ENCODE measurements at places on chromosomes 1 and 21.

DNA sequence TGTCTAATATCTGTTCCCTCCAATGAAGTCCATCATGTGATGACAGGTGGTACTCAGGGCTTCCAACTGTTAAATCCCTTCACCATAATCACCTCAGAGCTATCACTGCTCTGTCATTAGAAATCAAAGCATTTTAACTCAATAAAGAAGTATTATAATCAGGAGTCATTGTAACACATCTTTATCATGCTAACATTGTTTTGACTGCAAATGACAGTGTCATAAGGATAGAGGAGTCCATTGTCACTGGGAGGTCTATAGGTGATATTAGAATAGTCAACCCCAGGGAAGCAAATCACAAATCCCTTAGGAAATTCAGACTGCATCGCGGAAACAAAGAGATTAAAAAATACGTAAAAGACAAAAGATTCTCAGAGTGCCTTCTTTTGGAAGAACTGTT lies 30.8 kb downstream of the LRRC53 start:
- DNase-seq = no peak

- DNase-seq = no peak
Measured at GRCh38 chr1:24925963-24926362, 4.1 kb downstream of the RUNX3 start.

DNA sequence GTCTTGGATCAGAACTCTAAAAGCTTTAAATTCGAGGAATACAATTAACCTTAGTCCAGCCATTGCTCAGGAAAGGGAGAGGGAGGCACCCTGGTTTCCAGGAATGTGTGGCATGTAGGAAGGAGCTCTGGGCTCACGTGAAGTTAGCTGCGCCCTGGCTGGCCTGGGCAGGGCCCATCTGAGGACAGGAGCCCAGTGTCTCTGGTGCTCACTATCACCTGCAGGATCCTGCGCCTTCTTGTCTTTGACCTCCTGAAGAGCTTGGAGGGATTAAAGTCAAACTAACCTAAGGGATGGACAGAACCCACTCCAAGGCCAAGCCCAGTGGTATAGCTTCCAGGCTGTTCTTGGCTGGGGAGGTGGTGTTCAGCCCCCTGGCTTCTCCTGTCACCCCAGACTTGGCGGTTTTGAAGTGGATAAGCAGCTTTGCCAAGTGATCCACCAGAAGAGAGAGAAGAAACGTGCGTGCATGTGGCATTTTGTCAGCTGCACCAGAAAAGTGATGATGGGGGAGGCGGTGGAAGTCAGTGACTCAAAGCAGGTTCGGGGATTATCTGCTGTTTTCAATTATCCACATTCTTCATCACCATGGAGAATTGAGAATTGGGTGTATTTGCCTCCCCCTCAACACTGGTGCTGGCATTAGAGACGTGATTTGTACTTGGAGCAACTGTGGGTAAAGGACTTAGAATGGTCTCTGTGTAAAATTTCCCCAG lies 11.9 kb upstream of the KCNN3 start:
- no peak for DNase-seq

GRCh38 chr1:25990702-25991395 lies 7.0 kb downstream of the PAFAH2 start:
- no peak for DNase-seq

GRCh38 chr1:14511796-14512585 lies 86.5 kb upstream of the KAZN start:
- DNase-seq = no peak

- DNase-seq = no peak
Measured at GRCh38 chr1:244614879-244615278, 38.0 kb upstream of the DESI2 start.

DNA sequence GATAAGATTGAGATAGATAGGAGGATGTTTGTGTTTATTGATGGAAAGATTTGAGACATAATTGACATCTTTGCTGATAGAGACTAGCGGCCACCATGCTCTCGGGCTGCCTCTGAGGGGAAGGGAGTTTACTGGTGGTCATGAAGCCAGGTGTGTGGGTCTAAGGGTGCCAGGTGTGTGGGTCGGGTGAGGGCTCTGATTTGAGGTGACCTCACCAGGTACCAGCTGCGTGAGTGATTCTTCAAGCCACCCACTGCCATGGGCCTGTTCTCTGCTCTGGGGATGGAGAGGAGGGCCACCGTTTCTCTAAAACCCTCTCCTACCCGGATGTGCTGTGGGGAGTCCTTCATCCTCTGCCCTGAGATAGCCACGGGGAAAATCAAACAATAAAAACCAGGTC lies 3.2 kb downstream of the UBASH3A start:
- no peak for DNase-seq

DNA sequence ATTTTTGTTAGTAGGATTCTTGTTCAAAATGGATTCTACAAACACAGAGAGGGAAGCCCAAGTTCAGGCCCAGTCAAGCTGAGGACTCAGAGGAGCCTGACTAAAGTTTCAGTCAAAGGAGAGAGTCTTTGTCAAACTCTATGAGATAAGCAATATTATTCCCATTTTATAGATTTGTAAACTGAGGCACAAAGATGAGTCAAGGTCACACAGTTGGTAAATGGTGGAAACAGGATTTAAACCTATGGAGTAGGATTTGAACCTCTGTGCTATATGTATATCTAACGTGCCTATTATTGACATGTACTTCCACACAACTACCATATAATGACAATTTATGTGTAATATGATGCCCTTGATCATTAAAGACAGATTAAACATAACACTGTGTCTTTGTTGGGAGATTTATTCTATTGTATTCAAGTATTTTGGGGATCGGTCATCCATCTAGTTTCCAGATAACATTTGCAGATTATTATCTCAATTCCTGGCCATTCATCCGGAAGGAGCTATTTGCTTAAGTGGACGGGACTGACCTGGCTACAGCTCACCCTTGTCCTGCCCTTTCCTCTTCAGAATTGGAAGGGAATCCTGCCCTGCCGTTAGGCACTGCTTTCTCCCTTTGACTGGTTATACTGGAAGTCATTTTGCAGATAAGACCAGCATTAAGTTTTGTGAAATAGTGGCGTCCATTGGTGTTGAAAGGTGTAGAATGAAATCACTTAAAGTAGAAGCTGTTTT lies 86.1 kb upstream of the LMO4 start:
- DNase-seq = no peak

- no peak for DNase-seq
Measured at GRCh38 chr1:93598396-93598795, 83.2 kb downstream of the BCAR3 start.

DNA sequence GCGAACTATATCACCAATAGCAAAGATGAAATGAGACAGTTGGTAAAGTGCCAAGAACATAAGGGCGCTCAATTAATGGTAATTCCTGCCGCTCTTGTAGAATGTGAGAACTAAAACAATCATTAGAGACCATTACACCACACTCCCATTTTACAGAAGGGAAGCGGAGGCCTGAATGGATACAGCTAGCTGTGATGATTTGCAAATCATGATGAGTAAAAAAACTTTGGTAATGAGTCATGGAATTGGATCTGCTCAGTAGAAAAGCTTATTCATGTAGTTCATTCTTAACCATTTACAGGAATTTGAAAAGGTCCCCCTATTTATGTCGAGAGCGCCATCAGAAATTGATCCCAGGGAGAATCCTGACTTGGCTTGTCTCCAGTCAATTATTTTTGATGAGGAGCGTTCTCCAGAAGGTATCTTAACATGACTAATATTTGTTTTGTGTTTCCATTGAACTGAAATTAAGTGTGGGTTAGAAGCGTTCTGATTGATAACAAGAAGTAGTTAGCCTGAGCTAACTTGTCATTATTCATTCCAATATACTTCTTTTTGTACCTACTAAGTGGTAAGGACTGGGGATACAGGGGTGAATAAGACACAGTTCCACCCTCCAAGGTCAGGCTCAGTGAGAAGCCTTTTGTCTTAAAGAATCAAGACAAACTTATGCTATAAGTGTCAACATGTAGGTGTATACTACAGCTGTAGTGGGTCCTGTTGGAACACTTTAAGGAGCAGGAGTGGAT lies 812 bp downstream of the TTC4 start:
- no peak for DNase-seq

DNA sequence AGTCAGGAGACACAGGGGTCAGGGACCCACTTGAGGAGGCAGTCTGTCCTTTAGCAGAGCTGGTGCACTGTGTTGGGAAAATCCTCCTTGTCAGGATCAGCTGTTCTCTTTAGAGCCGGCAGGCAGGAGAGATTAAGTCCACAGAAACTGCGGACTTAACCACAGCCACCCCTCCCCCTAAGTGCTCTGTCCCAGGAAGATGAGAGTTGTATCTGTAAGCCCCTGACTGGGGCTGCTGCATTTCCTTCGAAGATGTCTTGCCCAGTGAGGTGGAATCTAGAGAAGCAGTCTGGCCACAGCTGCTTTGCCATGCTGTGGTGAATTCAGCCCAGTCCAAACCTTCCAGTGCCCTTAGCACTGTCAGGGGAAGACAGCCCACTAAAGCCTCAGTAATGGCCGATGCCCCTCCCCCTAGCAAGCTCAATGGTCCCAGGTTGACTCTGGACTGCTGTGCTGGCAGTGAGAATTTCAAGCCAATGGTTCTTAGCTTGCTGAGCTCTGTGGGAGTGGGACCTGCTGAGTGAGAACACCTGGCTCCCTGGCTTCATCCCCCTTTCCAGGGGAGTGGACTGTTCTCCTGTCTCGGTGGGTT lies 172.8 kb downstream of the ST6GALNAC3 start:
- DNase-seq = no peak

DNA sequence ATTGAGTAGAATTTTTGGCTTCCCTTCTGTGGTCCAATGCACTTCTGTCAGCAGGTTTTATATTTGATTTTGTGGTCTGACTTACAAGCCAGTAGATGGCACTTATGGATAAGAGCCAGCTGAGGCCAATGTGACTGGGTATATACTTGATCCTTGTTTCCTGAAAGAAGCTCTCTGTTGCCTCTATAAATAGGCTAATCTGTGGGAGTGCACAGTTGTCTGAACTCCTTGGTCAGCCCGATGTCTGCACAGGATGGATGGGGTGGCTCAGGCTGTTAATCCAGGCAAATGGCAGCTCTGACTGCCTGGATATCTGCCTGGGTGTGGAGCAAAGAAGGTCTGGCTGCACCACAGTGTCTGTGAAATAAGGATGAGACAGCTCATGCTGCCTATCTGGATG lies 1183.7 kb upstream of the PRMT6 start:
- DNase-seq = no peak

GRCh38 chr1:68459796-68460195 lies 10.0 kb upstream of the RPE65 start:
- no peak for DNase-seq

DNA sequence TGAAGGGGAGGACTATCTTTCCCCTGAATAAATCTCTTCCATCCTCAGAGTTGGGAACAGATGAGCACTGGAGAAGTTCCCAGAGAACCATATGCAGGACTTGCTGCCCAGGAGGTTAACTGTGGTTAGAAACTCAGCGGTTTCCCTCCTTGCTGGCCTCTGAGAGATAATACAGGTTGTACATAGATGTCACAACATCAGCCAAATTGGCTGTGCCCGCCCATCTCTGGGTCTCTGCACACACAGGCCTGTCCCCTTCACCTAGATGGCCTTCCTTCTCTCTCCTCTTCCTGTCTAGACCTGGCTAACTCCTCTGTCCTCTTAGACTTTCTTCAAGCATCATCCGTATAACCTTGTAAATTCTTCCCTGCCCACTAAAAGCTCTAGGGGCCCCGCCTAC lies 5.7 kb downstream of the RGS5 start:
- DNase-seq = no peak

- DNase-seq = no peak
Measured at GRCh38 chr1:246063013-246063616, 444.0 kb downstream of the SMYD3 start.

DNA sequence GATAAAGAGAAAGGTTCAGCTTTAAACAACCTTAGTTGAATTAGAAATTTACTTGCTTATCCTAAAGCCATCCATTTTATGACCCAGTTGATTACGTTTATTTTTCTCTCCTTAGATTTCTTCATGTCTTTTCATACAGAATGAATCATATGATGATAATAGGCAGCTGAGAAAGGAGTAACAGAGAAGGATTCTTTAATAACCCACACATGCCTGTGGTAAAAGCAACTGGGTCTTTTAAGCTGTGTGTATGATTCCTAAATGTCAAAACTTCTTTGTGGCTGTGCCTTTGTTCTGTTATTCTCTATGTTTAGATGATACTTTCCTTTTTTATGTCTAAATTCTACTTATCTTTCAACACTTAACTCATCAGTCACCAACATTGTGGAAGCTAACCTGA lies 626.5 kb downstream of the NCAM2 start:
- no peak for DNase-seq

DNA sequence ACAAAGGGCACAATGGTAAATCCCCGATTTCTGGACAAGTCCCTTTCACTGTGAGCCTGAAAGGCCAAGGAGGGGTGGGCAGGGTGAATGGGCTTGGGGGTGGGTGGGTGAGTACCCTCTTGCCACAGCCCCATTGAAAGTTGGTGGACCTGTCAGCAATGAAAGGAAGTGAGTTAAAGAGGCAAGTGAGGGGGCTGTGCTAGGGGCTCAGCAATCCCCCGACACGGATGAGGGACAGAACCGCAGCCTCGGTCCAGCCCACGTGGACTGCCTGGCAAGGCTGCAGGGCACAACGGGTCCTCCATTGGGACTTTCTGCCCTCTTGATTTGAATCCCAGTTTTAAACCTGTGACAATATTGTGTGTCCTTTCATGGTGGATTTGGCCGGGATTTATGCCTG lies 255.3 kb downstream of the FOXD2 start:
- DNase-seq = no peak

GRCh38 chr21:33839167-33839716 lies 76.4 kb downstream of the ATP5PO start:
- no peak for DNase-seq

GRCh38 chr1:940107-941014 lies 16.6 kb downstream of the SAMD11 start:
- no peak for DNase-seq

GRCh38 chr1:210342986-210343780 lies 14.5 kb downstream of the HHAT start:
- DNase-seq = no peak

GRCh38 chr1:244647819-244648218 lies 5.1 kb upstream of the DESI2 start:
- no peak for DNase-seq

- DNase-seq = no peak
Measured at GRCh38 chr1:5983361-5984103, 8.7 kb downstream of the NPHP4 start.

DNA sequence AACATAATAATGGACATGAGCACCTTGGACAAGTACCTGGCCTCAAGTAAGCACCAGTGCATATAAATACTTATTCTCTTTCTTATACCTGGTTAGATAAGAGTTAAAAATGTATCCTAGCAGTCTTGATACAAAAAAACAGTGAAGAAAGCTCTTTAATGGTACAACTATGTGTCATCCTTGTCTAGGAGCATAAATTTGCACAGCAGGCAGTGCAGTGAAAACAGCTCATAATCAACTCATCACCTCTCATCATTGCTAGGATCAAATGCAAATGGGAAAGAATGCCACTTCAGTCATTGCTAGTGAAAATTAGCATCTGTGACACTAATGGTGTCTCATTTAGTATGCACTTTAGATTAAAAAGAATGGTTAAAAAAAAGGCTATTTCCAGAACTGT lies 7.6 kb downstream of the SAMSN1 start:
- no peak for DNase-seq

- DNase-seq = no peak
Measured at GRCh38 chr1:92804721-92805201, 19.9 kb upstream of the EVI5 start.
